Activated naive CD8-positive, alpha-beta T cell treated with anti-CD3 and anti-CD28 coated beads for 36 hours (primary cell): ENCODE measurements at places on chromosomes 4 and X. TPM values are rescaled to one million over a fixed set of nuclear protein-coding genes. Genes with fewer than 3 reads are reported as not detected.

TMEM271 gene
- not detected for total RNA-seq

DNA sequence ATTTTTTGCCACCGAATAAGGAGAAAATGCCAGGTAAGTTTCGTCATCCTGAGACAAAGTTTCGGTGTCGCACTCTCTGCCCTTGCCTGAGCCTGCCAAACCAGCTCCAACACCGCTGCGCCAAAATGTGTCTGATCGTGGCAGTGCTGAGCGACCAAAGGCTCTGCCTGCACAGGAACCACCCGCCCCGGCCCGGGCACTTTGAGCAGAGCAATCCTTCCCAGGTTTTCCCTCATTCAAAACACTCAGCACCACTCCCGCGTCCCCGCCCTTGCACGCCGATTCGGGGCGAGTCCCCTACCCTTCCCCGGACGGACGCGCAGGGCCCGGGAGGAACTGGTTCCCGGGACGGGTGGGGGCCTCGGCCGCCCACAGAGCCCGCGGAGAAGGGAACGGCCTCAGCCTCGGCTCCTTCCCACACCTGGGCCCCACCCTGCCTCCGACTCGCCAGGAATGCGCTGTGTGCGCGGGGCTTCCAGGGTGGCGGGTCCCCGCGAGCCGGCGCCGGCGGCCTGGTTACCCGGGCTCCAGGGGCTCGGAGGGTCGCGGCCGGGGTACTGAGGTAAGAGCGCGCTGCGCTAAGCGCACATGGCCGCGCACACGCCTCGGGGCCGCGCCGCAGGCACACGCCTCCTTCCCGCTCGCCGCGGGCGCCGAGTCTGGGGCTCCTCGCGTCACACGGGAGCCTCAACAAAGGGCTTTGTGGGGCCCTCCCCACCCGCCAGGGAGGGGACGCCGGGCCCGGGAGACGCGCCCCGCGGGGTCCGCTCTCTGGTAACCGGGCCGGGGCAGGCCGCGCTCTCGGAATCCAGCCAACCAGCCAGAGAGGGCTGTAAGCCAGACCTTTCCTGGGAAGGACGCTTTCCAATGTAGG, at the start of gene C4orf36:
Gene C4orf36, minus strand, starts transcription at position 661 of the 874 bp plus-strand sequence. CDS start 902 bp downstream, outside the sequence.
- H3K27ac ChIP-seq, result peak within 1 kb of the TSS; percentile 13
- H3K36me3 ChIP-seq, result no peaks in the 10 kb centered on the region
- peaks cover 6% of the 10 kb centered on the region for H3K4me1 ChIP-seq

DNA sequence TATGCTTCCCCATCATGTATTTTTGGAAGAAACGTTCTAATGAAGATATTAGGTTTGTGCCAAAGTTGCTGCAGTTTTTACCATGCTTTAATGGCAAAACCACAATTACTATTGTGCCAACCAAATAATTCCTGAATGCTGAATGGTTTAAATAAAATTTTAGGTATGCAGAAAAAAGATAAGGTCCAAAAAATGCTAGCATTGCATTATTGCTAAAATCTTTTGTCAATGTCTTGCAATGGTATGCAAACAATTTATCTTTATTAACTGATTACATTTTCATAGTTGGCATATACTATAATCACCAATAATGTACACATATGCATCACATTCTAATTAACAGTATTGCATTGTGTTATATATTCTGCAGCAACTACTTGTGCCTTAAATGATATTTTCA, 1657.4 kb upstream of the IGFBP7 start:
- H3K36me3 ChIP-seq, result no peaks in the 10 kb centered on the region
- H3K27me3 ChIP-seq, result no peaks in the 10 kb centered on the region

DNA sequence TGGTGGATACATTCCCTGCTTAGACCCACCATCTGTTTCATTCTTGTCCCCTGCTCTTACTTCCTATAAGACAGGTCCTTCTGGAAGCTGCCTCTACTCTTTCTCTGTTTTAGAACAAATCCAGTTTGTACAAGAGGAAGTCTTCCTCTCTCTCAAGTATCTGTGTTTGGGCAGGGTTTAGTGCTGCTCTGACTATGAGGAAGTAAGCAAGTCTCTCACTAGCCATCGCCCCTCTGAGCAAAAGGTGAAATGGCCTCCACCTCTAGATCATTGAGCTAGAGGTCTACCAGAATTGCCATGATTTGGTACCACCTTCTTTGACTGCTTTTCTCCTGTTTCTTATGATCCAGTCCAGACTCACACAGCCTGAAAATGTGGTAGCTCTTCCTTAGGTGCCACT, 8.4 kb downstream of the BTK start:
- no peak overlapping the region for H3K27ac ChIP-seq
- no peaks in the 10 kb centered on the region for H3K4me1 ChIP-seq
- no peaks in the 10 kb centered on the region for H3K27me3 ChIP-seq
- DNase-seq, result no peak
- no peak overlapping the region for H3K4me3 ChIP-seq

DNA sequence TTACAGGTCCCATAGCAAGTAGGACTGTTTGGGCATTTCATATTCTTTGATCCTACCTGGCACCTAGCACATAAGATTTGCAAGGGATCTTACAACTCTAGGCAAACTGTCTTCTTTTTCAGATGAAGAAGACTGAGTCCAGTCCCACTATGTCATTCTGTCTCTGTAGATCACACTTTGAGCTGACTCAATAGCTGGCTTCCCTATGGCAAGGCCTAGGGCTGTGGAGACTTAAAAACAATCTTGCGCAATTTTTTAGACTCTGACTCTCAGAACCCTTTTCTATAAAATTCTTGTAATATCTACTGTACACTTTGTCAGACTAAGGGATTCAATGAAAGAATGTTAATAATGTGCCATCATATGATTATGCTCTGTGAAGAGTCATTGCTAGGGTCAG, 26.7 kb downstream of the OTC start:
- no peaks in the 10 kb centered on the region for H3K4me1 ChIP-seq
- peaks cover 7% of the 10 kb centered on the region for H3K27me3 ChIP-seq
- no peak overlapping the region for H3K27ac ChIP-seq
- no peak for DNase-seq

- no peaks in the 10 kb centered on the region for H3K27me3 ChIP-seq
- H3K4me3 ChIP-seq, result no peak overlapping the region
- H3K4me1 ChIP-seq, result no peaks in the 10 kb centered on the region
- no peak overlapping the region for H3K27ac ChIP-seq
Measured at GRCh38 chr4:17426222-17426621, 85.7 kb downstream of the QDPR start.

- H3K4me3 ChIP-seq, result no peak overlapping the region
- DNase-seq, result no peak
- H3K27me3 ChIP-seq, result no peaks in the 10 kb centered on the region
- no peaks in the 10 kb centered on the region for H3K36me3 ChIP-seq
Measured at GRCh38 chr4:123649250-123649644, 252.7 kb downstream of the SPRY1 start.

DNA sequence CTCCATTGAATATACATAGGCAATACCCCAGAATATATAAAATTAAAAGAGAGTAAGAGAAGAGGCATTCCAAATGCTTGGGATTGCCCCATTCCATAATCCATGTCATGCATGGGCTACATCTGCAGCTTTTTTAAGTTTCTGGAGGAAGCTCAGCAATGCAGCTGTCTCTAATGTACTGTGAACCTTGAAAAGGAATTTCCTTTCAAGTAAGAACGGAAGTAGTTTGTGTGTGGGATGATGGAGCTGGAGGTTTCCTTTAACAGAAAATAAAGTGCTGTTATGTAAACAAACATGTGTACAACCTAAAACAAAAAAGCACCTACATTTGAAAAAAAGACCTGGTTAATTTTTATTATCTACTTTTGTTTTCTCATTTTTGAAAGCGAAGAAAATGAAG, 303.5 kb downstream of the BMPR1B start:
- no peak for DNase-seq
- no peaks in the 10 kb centered on the region for H3K27me3 ChIP-seq
- no peaks in the 10 kb centered on the region for H3K36me3 ChIP-seq
- no peak overlapping the region for H3K4me3 ChIP-seq

- H3K27ac ChIP-seq, result peak overlapping the region; percentile 77
- H3K27me3 ChIP-seq, result no peaks in the 10 kb centered on the region
- H3K4me3 ChIP-seq, result no peak overlapping the region
- H3K36me3 ChIP-seq, result peaks cover 7% of the 10 kb centered on the region
Measured at GRCh38 chr4:128358231-128358912, 70.8 kb upstream of the PGRMC2 start.

DNA sequence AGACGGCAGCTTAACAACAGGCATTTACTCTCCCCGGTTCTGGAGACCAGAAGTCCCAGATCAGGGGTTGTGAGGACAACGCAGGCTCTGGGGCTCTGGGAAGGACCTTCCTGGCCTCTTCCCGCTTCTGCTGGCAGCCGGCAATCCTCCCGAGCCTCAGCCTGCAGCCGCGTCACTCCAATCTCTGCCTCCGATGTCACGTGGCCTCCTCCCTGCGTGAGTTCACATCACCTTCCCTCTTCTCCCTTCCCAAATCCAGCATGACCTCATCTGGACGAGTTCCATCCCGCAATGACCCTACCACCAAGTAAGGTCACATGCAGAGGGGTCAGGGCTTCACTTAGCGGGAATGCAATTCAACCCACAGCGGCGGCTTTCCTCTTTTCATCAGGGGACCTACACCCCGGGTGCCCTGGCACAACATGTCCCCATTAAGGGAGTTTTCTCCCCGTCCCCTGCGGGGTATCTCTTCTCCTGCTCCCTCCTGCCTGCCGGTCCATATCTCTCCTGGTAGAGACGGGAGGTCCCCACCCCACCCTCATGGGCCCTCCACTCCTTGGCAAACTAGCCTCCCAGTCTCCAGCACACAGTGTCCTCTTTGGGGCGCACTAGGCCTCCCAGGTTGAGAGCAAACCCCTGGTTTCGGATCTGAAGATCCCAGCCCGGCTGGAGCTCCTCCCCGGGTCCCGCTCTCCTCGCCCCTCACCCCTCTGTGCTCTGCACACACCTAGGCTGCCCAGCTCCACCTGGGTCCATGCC, 25.5 kb downstream of the ABLIM2 start:
- no peak overlapping the region for H3K27ac ChIP-seq
- H3K4me1 ChIP-seq, result peaks cover 2% of the 10 kb centered on the region
- H3K4me3 ChIP-seq, result no peak overlapping the region
- no peak for DNase-seq
- H3K36me3 ChIP-seq, result no peaks in the 10 kb centered on the region
- H3K27me3 ChIP-seq, result no peaks in the 10 kb centered on the region

GRCh38 chr4:41213625-41214135, 662 bp downstream of the APBB2 start:
- no peak overlapping the region for H3K27ac ChIP-seq
- H3K4me3 ChIP-seq, result peak overlapping the region; percentile 73
- H3K4me1 ChIP-seq, result peaks cover 26% of the 10 kb centered on the region
- no peaks in the 10 kb centered on the region for H3K36me3 ChIP-seq

- no peak overlapping the region for H3K4me3 ChIP-seq
- H3K36me3 ChIP-seq, result no peaks in the 10 kb centered on the region
- no peaks in the 10 kb centered on the region for H3K27me3 ChIP-seq
- DNase-seq, result no peak
Measured at GRCh38 chrX:152988536-152989291, 5.2 kb downstream of the PNMA5 start.

- H3K27me3 ChIP-seq, result peaks cover 19% of the 10 kb centered on the region
- H3K27ac ChIP-seq, result no peak overlapping the region
- H3K36me3 ChIP-seq, result no peaks in the 10 kb centered on the region
- DNase-seq, result no peak
- no peak overlapping the region for H3K4me3 ChIP-seq
Measured at GRCh38 chr4:124290678-124291077, 421.9 kb downstream of the ANKRD50 start.

AVPR2 gene
- total RNA-seq, result not detected

DNA sequence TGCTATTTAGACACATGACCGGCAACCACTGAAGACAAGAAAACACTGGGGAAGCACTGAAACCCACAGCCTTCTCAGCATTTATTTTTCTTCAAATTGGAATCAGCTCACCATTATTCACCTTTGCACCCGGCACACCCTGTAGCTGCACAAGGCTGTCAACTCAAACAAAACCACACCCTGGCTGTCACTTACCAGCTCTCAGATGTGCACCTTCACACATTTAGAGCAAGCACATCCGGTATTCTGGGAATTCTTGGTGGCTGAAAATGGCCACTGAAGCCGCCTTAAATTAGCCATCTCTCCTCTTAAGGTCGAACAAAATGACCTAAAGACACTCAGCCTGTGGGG, 5.9 kb downstream of the ZFYVE28 start:
- peaks cover 29% of the 10 kb centered on the region for H3K27me3 ChIP-seq
- peak overlapping the region; percentile 96 for H3K27ac ChIP-seq
- H3K4me1 ChIP-seq, result peaks cover 52% of the 10 kb centered on the region

DNA sequence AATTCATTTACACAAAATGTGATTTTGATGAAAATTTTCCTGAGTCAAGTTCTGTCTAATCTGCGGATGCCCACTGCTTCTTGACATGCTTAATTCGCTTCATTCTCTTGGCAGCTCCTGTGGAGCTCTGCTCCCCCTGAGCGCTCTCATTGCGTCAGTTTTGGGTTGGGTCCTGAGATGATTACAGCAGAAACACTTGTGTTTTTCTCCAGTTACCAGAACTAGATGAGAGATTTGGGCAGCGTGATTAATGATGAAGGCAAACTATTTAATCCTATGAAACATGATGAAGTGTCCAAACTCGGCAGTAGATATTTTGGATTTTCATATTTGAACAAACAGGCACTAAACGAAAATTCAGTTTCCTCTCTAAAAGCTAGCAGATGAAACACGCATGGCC, 4.2 kb upstream of the CXCL1 start:
- no peak overlapping the region for H3K27ac ChIP-seq
- H3K4me1 ChIP-seq, result peaks cover 5% of the 10 kb centered on the region
- H3K36me3 ChIP-seq, result no peaks in the 10 kb centered on the region
- peaks cover 21% of the 10 kb centered on the region for H3K27me3 ChIP-seq
- DNase-seq, result no peak

DNA sequence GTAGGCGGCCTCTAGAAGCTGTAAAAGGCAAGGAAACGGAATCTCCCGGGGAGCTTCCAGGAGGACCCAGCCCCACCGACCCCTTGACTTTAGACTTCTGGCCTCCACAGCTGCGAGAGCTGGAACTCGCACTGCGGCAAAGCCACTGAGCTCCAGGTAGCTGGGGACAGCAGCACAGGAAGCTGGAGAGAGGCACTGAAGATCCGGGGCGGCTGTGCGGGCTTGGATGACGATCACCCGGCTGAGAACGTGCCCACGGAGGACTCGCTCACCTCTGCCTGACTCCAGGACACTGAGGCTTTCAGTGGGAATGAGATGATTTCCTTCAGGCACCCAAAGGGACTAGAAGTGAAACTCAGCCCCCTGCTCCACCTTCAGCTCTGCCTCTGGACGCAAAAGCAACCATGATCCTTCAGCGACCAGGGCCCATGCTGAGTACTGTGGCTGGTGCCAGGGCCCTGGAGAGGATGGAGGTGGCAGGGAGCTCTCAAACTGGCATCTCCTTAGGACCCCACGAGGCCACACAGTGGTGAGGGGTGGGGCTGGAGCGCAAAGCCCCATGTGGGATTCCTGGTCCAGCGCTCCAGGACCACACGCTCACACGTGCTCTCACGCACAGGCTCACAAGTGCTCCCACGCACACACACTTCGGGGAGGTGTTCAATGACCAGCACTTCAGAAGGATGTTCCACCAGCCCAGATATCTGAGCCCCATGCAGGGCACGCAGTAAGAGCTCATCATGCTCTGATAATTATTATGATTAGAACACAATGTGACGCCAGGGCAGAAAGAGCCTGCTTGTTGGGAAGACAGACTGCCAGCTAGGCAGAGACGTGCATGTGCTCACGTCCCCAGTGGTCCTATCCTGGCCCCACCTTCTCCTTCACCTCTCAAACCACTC, 47.2 kb downstream of the ADRA2C start:
- H3K27ac ChIP-seq, result no peak overlapping the region
- no peaks in the 10 kb centered on the region for H3K36me3 ChIP-seq
- H3K4me3 ChIP-seq, result no peak overlapping the region
- no peaks in the 10 kb centered on the region for H3K4me1 ChIP-seq
- H3K27me3 ChIP-seq, result peaks cover 5% of the 10 kb centered on the region
- no peak for DNase-seq
